ENCODE measurements at places on chromosomes 6 and 20.

- no peak for DNase-seq
Observed at GRCh38 chr6:8683204-8683603, 247.9 kb upstream of the SLC35B3 start.

DNA sequence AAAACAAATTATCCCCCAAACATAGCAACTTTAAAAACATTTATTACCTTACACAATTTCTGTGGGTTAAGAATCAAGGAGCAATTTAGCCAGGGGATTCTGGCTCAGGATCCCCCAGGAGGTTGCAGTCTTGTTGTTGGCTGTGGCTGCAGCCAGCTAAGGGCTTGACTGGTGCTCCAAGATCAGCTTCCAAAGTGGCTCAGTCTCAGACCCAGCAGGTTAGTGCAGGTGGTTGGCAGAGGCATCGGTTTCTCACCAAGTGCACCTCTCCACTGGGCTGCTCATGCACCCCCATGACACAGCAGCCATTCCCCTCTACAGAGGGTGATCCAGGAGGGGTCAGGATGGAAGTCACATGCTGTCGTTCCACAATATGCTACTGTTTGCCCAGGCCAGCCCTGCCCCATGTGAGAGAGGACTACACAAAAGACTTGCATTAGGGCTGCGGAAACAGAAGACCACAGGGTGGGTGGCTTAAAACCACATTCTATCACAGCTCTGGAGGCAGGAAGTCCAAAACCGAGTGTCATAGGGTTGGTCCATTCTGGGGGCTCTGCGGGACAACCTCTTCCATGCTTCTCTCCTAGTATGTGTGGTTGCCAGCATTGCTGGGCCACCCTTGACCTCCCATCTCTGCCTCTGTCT lies 125.8 kb downstream of the C6orf118 start:
- no peak for DNase-seq

- peak; percentile 38 for DNase-seq
Observed at GRCh38 chr6:155327326-155328073, 13.2 kb upstream of the TFB1M start.

DNA sequence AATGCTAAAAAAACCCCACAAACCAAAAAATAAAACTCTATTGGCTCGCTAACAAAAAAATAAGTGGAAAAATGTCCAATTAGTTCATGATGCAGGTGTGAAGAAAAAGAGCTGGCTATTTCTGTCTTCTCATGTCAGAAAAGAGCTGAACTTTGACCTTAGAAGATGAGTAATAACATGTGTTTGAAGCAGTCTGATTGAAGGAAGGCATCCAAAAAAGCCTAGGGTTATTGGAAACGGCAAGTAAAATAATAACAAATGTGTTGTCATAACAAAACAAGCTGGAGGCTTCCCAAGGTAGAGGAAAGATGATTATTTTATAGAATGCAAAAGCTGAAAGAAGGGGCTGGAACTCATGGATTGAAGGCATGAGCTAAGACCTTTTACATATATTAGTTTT lies 94.4 kb upstream of the FAM184A start:
- DNase-seq, result no peak

GRCh38 chr20:20836836-20837235 lies 124.4 kb upstream of the RALGAPA2 start:
- no peak for DNase-seq

- no peak for DNase-seq
Observed at GRCh38 chr20:50343490-50344179, 153.0 kb downstream of the CEBPB start.

DNA sequence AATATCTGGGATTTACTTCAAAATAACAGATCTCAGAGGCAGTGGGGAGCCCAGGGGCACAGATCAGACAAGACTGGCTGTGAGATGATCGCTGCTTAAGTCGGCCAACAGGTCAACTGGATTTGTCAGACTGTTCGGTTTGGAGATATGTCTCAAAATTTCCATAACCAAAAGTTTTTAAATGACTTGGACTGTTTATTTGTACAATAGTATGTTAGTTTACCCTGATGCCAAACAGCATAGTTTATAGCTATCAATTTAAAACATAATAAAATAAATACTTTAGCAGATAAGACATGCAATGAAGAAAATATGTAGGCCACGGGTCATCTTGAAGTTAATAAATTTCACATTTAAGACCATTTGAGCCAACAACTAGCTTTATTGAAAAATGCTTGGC lies 126.7 kb downstream of the IRF4 start:
- no peak for DNase-seq

GRCh38 chr6:13243033-13243432 lies 85.3 kb downstream of the TBC1D7 start:
- DNase-seq, result no peak

DNA sequence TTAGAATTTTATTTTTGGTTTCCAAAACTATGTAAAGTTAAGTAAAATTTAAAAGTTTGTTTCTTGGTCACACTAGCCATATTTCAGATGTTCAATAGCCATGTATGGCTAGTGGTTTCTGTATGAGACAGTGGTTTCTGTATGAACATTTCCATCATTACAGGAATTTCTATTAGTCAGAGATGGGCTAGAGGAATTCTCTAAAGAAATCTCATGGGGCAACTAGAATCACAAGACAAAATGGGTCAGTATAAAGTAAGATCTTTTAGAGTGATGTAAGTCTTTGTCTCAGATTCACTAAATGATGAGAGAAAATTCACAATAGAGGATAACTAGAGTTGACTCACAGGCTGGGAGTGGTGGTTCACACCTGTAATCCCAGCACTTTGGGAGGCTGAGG lies 149.0 kb downstream of the FUT9 start:
- no peak for DNase-seq

DNA sequence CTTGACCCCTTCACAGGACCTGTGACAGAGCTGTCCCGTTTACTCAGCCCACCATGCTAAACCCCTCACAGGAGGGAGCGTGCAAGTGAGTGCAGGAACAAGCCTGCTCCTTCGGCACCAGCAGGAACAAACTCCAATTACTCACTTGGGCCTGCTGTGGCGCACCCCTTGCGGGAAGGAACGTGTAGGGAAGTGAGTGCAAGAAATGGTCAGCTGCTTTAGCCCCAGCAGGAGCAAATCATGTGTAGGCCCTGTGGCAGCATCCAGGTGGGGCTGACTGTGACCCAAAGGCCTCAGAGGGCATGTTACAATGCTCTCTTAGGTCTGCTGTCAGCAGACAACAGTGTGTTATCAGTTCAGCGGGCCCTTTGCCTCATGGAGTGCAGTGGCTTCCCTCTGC lies 574.4 kb downstream of the PRKN start:
- DNase-seq, result no peak

- no peak for DNase-seq
Observed at GRCh38 chr6:33298773-33299236, at the start of gene RGL2. Gene RGL2 (minus strand): TSS chr6:33298942. CDS start chr6:33298610, 332 bp downstream.

DNA sequence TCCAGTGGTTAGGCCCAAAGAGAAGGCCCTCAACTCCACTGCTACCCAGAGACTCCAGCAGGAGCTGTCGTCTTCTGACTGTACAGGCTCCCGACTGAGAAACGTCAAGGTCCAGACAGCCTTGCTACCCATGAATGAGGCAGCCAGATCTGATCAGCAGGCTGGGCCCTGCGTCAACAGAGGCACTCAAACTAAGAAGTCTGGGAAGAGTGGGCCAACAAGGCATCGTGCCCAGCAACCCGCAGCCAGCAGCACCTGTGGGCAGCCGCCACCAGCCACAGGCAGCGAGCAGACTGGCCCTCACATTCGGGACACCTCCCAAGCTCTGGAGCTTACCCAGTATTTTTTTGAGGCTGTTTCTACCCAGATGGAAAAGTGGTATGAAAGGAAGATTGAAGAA lies 8.1 kb downstream of the LYRM2 start:
- no peak for DNase-seq

DNA sequence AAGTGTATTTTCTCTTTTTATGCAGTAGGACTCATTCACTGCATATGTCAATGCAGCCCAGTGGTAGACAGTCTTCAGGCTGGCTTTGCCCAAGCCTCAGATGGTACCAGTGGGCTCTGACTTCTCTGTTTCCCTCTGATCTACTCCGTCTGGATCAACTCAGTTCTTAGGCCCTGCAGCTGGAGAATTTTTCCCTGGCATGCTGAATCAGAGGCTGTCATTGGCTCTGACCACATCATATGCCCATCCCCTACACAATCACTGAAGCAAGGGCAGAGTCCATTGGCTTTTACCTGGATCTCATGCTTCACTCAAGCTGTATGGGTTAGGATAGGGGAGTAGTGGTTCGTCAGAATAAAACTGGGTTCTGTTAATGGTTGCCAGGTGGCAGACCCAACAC lies 57.8 kb downstream of the KIZ start:
- DNase-seq, result no peak

GRCh38 chr6:132712366-132712765 lies 1.5 kb downstream of the VNN1 start:
- DNase-seq, result no peak

- no peak for DNase-seq
Observed at GRCh38 chr20:45370571-45371160, 7.5 kb downstream of the TP53TG5 start.

DNA sequence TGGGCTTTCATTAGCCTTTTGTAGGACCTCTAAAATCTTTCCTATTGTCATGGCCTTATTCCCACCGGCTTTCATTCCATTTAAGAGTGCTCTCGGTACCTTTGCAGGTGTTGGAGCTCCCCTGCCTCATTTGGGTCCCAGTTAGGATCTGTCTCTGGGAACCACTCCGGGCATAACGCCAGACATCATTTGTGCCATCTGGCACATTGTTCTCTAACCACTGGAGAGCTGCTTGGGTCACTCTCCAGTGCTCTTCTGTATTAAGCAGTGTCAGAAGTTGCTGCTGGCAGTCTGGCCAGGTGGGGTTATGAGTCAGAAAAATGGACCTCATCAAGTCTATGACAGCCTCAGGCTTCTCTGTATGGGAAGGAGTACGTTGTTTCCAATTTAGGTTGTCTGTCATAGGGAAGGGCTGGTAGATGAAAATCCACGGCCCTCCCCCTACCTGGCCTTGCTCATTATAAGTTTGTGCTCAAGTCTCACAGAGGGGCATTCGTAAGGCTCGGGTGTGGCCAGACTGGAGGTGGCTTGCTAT lies 62.9 kb upstream of the MOCS1 start:
- no peak for DNase-seq

All from activated CD4-positive, alpha-beta T cell treated with anti-CD3 and anti-CD28 coated beads, Interleukin-2, amount 50 U/mL, for 24 hours (primary cell).